Stimulated activated CD8-positive, alpha-beta memory T cell treated with anti-CD3 and anti-CD28 coated beads, Interleukin-2, amount 100 ng/mL, for 1 hour (primary cell): ENCODE measurements at places on chromosomes 2 and 18.

GRCh38 chr2:205654878-205655605, 27.3 kb upstream of the NRP2 start:
- DNase-seq: no peak

- DNase-seq: no peak
Observed at GRCh38 chr2:183881978-183882377, 716.4 kb upstream of the ZNF804A start.

DNA sequence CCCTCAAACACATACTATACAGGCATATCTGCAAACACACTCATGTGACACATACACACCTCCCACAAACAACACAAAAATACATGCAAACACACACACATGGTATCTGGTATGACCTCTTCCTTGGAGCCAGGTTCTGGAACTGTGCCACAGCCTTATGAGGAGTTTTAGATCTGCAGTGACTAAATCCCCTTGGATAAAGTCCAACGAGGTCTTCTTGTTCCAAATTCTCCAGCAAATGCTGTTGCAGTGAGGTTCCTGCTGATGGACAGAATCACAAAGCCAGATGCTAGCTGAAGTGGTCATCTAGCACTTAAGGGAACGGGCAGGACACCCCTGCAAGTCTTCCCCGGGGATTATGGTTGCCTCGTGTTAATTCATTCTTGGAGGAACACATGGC, 54.5 kb upstream of the DAPL1 start:
- no peak for DNase-seq

DNA sequence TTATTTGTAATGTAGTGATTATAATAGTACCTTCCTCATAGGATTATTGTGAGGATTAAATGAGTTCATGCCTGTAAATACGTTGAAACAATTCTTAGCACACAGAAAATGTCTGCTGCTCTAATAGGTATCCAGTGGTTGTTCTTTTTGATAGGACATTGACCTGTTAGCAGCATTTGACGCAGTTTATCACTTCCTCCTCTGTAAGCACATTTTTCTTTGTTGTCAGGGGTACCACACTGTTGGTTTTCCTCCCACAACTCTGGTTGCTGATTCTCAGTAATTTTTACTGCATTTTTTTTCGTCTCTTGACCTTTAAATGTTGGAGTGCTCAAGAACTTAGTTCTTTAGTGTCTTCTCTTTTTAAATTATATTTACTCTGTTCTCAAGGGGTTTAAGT, 15.4 kb downstream of the PPM1B start:
- no peak for DNase-seq

- no peak for DNase-seq
Observed at GRCh38 chr2:102703748-102704147, 58.1 kb upstream of the TMEM182 start.

- DNase-seq: no peak
Observed at GRCh38 chr2:139495851-139496250, 715.7 kb upstream of the NXPH2 start.

- no peak for DNase-seq
Observed at GRCh38 chr18:74682991-74683297, 85.3 kb downstream of the ZNF407 start.
